CD4-positive, alpha-beta T cell treated with Interleukin-6 for 4 hours (primary cell): ENCODE measurements at places on chromosomes 12 and 14.

DNA sequence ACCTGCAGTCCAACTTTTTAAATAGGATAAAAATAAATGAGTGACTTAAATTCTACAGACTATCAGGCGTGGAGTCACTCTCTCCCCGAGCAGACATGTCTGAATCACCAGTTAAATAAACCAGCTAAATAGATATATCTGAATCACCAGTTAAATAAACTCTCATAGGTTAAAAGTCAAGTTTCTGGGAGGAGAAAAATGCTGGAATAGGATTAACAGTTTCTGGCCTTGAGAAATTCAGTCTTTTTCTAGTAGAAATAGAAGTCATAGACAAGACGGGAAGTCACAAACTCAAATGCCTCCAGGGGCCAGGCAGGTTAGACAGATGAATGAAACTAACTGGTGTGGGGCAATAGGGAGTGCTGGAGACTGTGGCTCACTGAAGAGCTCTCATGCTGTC lies 258.6 kb upstream of the TMEM132C start:
- DNase-seq = no peak

- DNase-seq = peak; percentile 73
Measured at GRCh38 chr12:48996794-48997718, 2.1 kb downstream of the DDN start.

DNA sequence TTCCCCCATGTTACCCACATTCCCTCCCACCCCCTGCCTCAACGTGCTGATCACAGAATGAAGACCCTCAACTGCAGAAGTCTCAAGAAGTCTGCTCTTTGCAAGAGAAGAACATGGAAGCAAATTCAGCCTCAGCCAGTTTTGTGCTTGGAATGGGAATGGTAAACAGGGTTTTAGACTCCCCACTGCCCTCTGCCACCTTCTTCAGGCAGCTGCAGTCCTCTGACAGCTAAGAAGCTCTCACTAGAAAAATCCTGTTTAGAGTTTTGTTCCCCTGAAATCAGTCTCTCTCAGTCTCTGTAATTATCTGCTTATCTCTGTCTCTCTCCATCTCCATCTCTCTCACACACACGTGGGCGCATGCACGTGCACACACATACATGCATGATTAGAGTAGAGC lies 85.4 kb downstream of the CRACR2A start:
- DNase-seq = no peak

DNA sequence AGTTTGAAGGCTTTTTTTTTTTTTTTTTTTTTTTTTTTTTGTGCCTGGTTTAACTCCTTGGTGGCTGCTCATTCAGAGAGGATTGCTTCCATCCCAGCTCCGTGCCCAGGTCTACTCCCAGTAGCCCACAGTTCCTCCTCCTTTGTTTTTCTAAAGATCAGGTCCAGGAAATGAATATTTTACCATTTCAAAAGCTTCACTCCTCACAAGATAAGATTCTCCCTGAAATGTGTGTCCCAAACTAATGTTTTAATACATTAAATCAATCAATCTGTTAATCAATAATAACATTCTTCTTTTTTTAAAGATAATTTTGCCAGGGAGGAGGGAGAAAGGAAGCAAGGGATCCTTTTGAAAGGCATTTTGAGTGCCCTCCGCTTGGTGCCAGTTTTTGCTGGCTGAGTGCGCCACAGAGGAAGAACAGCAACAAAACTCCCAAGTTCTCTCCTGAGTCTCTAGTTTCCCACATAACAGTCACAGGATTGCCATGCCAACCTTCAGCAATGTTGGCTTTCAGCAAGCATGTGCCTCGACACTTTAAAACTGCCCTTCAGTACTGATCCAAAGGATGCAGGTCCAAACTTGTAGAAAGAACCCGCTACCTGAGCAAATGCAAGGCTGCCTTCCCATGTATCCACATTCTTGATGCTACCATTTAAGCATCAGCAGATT lies 99.2 kb downstream of the RMST start:
- DNase-seq = no peak

GRCh38 chr14:55624913-55625312 lies 44.9 kb downstream of the KTN1 start:
- no peak for DNase-seq

DNA sequence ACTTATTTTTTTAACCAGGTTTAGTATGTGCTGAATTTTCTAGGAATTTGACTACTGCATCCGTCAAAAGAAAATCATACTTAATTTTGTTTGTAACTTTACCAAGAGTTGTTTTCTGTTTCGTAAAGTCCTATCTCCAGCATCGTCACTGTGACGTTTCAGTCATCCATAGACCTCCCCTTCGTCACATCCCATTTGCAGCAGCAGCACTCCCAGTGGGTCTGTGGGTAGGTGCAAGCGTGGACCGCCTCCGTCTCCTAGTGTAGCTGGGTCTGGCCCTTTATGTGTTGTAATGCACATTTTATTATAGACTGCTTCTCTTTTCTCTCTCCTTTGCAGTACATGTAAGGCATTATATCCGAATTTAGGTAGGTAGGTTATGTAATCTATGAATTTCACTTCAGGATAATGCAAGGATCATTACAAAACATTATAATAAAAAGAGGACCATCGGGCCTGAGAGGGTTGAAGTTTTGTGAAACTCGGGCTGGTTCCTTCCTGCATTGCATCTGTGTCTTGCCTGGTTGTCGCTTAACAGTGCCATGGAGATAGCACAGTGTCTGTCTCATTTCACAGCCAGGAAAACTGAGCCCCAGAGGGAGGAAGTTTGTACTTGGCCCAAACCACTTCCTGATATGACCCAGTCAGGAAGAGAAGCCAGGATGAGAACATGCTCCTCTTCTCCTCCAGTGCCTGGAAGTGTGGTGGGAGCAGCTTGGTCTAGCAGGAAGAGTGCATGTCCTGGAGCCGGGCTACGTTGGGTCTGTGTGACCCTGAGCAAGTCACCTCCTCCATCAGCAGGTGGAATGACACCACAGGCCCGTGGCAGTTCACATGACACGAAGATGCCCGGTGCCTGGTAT lies 41.3 kb downstream of the EVL start:
- DNase-seq = peak; percentile 40

DNA sequence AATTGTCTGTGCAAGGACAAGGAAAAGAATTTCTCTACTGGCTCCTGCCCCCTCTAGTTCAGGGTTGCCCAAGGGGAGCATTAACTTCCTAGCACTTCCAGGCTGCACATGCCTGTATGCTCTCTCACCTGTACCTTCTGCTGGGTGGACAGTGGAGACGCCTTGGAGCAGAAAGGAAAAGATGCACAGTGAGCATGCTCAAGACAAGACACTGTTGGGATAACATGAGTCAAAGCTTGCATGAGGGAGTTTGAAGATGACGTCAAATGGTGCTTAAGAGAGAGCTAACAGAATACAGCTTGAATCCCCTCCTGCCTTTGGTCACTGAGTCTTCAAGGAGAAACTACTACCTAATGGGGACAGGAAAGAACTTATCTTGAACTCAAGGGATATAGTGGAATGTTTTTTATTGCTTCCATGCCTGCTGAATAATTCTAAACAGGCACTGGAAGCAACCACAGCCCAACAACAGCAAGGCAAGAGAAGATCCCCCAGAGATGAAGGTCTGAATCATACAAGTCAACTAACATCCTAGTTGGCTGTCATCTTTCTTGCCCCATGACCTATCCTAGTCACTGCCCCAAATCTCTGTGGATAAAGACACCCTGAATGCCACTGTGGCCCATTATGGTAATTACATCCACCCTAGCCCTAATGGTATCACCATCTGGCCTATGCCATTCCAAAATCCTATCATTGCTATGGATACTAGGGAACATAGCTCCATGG lies 23.5 kb downstream of the RPS6KA5 start:
- DNase-seq = no peak

- no peak for DNase-seq
Measured at GRCh38 chr14:54309615-54310014, 87.2 kb upstream of the CDKN3 start.

DNA sequence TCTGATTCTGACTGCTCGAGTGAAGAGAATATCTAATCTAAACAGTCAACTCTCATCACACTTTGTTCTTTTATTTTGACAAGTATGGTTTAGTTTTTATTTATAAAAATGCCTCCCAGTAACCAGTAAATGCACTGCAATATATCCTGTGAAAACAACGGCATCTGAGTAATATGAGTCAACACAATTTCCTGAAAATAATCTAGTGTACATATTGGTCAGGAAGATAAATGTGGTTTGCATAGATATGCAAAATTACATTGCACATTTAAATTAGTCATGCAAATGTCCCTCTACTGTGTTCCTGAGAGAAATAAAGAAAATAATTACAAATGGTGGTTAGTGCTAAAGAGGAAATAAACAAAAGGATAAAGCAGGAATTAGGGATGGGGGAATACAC lies 1190.7 kb upstream of the SEL1L start:
- no peak for DNase-seq

DNA sequence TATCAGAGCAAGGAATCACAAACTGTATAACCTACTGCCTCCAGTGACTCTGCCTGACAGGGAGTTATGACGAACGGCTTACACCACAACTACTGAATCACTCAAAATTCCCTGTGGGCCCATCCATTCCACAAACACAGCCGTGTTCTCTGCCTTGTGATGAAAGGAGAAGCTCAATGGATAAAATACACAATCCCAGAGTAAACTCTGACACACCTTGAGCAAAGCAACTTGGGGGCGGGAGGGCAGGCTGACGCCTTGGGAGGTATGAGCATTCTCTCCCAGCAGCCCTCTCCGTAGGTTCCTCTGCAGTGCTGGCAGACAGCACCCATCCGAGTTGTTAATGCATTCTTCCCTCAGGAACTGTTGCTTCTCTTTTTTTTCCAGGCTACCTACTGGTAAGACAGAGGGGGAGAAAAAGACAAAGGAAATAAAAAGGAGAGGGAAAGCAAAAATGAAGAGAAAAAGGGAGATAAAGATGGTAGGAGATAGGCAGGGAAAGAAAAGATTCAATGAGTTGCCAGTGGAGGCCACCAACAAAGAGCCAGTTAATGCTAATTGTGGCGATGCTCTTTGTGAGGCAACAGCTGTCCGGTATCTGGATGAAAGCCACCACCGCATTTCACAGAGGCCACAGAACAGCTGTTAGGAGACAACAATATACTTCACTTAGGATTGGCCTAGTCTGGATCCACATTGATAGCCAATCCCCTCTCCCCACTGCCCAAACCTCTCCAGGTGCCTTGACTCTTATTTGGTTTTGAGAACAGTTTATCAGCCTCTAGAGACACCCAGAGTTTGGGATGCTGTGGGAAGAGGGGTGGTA lies 4.7 kb upstream of the DIO2 start:
- no peak for DNase-seq

DNA sequence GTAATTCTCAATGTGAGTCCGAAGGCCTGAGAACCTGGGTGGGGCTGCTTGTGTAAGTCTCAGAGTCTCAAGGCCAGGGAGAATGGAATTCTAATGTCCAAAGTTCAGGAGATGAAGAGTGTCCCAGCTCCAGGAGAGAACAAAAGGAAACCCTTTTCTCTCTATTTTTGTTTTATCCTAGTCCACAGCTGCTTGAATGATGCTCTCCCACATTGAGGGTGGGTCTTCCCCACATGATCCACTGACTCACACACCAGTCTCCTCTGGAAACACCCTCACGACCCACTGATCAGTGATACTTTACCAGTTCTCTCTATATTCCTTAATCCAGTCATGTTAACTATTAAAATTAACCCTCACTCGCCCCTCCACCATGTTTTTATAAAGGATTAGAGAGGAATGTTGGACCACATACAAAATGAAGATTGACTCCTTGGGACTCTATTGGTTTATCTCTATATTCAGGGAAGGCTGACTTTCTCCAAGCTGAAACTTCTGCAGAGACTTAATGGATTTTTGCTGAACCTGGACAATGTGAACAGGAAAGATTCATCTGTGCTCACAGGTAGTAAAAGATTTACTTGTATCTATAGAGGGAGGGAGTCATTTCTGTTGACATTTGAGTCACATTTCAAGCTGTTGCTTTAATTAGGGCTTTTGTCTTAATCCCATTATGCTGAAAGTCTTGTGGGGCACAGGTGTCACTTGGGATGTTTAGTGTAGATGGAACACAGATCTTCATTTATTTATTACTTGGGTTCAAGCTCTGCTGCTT lies 1061.0 kb upstream of the TMEM132C start:
- no peak for DNase-seq

DNA sequence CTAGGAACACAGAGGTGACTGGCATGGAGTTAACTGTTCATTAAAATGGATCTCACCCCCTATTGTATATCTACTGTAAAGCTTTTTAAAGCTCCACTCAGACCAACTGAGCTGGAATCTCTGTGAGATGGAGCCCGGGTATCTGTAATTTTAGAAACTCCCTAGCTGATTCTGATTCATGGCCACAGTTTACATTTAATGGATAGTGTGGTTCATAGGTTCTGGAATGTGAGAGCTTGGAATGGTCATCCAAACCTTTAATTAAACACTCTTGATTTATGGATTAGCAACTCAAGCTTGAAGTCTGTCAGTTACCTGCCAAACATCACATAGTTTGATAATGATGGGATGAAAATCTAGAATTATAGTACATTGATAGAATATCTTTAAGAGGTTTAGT lies 183.8 kb downstream of the SLC25A21 start:
- DNase-seq = no peak

- no peak for DNase-seq
Measured at GRCh38 chr14:58301416-58301815, 3.1 kb downstream of the ARID4A start.

DNA sequence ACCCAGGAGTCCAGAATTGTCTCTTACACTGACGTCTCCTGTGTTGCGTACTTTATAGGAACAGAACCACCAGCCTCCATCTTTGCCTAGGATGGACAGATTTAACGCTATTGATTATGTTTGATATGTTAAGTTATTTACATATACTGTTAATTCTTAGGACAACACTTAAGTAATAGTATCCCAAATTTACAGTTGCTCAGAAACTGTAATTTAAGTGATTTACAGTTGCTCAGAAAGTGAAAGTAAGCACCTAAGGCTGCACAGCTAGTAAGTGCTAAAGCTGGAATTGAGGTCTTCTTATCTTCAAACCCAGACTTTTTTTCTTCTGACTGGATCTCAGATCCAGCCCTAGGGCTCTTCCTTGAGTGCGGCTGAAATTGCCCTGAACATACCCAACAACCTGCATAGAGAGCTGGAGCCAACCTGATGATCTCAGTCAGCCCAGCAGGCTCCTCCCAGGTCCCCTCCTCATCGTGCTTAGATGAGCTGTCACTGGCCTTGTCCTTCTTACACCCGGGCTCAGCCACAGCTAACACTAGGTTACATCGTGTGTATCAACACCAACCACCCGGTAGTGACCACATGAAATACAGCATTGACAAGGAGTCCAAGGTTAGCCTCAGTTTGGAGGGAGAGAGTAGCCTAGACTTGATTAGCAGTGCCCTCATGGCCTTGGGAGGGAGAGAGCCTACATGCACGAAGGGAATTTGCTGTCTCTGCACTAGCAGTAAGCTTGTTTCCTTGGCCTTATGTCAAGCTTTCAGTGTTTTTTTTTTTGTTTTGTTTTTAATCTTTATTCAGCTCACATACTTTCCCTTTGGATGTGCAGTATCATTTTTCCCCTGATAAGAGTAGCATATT lies 111.1 kb upstream of the ARHGAP5 start:
- DNase-seq = no peak

DNA sequence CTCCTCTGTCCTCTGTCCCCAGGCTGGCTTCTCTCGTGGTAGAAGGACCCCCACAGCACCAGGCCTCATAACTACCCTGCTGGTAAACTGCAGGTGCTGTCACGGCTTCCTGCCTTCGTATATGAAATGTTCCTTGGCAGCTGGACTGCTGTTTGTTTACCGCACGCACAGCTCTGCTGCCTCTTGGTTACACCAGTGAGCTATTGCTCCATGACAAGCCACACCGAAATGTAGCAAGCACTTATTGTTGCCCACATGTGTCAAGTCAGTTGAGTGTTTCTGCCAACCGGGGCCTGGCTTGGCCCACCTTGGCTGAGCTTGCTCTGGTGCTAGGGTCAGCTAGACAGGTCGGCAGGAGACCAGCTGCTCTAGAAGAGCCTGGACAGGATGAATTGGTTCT lies 21.7 kb upstream of the TCL1B start:
- DNase-seq = no peak

- DNase-seq = no peak
Measured at GRCh38 chr12:117580718-117581062, 219.3 kb upstream of the NOS1 start.
